Type B pancreatic cell (in vitro differentiated cells): ENCODE measurements at places on chromosomes 16 and 17. TPM values are rescaled to one million over a fixed set of nuclear protein-coding genes. Genes with fewer than 3 reads are reported as not detected.

GRCh38 chr16:55559233-55559632, 7.3 kb upstream of the CAPNS2 start:
- DNase-seq, result no peak

DNA sequence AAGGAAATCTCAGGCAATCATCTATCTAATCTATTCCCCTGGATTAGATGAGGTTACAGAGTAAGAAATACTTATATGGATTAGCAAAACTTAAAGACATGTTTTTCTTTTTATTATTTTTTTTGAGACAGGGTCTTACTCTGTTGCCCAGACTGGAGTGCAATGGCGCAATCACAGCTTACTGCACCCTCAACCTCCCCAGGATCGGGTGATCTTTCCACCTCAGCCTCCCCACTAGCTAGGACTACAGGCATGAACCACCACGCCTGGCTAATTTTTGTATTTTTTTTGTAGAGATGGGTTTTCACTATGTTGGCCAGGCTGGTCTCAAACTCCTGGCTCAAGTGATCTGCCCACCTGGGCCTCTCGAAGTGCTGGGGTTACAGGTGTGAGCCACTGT, 3.3 kb upstream of the NFE2L1 start:
- DNase-seq, result no peak

- no peak for DNase-seq
These were observed at the start of gene PTGES3L for GRCh38 chr17:42979511-42980273. Gene PTGES3L (minus strand): TSS chr17:42980080. CDS start chr17:42980053, 27 bp downstream.

- DNase-seq, result no peak
These were observed 394.1 kb upstream of the TNRC6C start for GRCh38 chr17:77564278-77564920.

GRCh38 chr16:22191532-22192260, 14.4 kb upstream of the EEF2K start:
- DNase-seq, result no peak

- no peak for DNase-seq
These were observed 826.4 kb downstream of the CDH11 start for GRCh38 chr16:64295466-64295865.

DNA sequence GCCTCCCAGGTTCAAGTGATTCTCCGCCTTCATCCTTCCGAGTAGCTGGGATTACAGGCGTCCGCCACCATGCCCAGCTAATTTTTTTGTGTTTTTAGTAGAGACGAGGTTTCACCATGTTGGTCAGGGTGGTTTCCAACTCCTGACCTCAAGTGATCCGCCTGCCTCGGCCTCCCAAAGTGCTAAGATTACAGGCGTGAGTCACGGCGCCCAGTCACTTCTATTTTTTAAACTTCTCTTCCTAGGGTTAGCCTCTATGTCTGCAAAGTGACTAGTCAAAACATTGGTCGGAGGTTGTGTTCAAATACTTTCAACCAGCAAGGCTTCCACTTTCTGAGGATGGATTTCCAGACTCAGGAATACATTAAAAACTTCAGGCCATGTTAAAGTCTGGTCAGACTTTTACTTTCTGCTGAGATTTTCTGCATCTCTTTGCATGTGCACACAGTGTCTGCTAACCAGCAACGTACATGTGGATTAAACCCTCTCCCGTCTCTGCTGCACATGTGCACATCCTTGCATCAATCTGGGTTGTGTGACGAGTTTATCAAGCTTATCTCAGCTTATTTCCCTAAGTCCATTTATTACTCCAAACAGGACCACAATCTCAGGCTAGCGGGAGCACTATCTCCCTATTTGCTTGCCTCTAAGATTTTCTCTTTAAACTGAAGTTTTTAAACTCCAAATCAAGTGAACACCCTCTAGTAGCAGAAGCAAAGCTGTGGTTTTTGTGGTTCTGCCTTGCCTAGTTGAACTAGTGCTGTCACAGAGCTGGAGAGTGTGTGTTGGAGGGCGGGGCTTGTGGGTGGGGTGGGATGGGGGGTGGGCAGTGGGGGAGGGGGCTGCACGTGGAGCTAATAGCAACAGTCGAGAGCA, 525.2 kb upstream of the GOT2 start:
- DNase-seq, result no peak

- no peak for DNase-seq
These were observed 28.1 kb upstream of the CACNA1H start for GRCh38 chr16:1124795-1125194.

- no peak for DNase-seq
These were observed 119.8 kb downstream of the CCT6B start for GRCh38 chr17:34841467-34841866.

- DNase-seq, result no peak
These were observed 220.8 kb upstream of the TNRC6C start for GRCh38 chr17:77737442-77738265.

The CHD9NB gene
- 2.6 and 4.4 TPM in 2 replicates for total RNA-seq

The FZD2 gene
- 3.6 and 54.4 TPM in 2 replicates for total RNA-seq

The SAMD14 gene
- total RNA-seq, result 2.2 and 14.1 TPM in 2 replicates

The KRT12 gene
- not detected in 2 replicates for total RNA-seq
